ENCODE measurements at places on chromosomes 12 and 14.

DNA sequence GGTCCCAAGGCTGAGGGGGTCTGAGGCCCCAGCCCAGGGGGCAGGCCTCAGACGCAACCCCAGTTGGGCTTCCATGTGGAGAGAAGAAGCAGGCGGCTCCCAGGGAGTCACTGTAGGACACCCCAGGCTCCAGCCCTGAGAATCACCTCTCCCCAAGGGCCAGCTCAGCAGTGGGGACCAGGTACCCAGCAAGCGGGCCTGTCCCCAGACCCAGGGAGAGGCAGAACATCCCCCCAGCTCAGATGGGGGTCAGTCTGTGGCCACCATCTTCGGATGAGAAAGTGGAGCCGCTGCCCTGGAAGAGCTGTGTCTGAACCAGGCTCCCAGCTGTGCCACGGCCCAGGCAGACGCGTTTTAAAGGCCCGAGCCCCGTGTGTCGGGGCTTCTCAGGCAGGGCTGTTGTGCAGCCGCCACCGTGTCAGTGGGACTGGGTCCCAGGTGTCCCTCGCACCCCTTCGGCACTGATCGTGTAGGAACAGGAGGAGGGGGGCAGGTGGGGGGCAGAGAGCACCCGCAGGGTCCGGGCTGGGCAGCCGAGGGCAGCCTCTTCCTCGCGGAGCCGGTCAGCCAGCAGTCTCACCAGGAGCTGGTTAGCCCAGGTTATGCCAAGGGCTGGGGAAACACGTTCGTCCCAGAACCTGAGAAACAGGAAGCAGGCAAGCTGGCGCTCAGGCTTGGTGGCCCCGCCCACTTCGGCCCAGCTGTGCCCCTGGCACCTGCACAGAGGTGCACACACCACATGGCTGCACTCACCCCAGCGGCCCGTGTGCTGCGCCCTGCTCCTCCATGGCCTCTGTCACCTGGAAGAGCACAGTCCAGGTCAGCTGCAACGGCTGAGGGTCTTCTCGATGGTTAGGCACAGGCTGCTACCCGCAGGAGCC is 16.6 kb downstream of the XRCC3 start:
- no peak for DNase-seq

DNA sequence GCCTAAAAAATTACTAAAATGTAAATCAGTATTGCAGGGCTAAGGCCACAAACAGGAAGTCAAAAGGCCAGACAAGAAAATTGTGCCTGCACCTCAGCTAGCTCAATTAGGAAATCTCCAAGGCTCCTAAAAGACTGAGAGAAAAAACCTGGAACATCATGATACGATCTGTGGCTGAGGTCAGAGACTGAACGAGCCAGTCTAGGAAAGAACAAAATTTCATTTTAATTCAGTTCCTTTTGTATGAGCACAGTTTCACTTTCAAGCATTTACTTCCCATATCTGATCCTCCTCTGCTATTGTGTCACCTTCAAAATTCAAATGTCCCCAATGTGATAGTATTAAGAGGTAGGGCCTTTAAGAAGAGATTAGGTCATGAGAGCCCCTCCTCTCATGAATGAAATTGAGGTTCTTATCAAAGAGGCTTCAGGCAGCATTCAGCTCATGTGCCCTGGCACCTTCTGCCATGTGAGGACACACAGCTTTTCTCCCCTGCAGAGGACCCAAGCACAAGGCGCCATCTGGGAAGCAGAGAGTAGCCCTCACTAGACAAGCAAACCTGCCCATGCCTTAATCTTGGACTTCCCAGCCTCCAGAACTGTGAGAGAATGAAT is 14.8 kb downstream of the PRKAB1 start:
- DNase-seq, result no peak

- DNase-seq, result no peak
Measured at GRCh38 chr12:59077575-59078426, 157.5 kb upstream of the LRIG3 start.

GRCh38 chr14:60645126-60645741 is 4.0 kb downstream of the SIX1 start:
- no peak for DNase-seq

DNA sequence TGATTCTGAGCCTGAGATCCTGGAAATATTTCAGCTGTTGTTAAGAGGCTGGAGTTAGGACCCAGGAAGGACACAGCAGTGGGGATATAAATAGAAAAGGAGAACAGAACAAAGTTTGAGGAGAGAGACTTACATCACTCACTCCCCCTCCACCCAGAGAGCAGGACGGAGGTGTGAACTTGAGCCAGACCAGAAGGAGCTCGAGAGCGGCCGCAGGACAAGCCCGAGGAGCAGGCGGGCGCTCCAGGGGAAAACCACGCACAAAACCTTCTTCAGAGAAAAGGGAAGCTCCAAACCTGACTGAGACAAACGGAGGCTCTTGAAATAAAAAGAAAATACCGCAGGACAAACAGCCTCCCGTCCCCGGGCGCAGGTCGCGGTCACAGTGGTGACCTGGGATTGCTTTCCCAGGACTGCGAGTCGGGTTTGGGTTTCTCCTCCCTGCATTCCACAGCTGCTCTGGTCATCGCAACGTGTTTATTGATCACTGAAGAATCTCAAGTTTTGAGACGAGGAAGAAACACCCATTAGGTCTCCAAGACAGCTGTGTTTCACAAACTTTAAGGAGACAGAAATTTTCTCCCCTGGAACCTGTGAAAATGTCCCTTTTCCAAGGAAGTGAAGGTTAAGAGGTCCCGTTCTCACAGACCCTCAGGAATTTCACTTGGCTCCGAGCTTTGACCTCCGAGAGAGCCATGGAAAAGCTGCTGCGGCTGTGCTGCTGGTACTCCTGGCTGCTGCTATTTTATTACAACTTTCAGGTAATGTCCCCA is at the start of gene ADGRD1:
Gene ADGRD1, plus strand, starts transcription at position 137 of the 773 bp plus-strand sequence. Its CDS starts 559 bp downstream, at position 696.
- no peak for DNase-seq

DNA sequence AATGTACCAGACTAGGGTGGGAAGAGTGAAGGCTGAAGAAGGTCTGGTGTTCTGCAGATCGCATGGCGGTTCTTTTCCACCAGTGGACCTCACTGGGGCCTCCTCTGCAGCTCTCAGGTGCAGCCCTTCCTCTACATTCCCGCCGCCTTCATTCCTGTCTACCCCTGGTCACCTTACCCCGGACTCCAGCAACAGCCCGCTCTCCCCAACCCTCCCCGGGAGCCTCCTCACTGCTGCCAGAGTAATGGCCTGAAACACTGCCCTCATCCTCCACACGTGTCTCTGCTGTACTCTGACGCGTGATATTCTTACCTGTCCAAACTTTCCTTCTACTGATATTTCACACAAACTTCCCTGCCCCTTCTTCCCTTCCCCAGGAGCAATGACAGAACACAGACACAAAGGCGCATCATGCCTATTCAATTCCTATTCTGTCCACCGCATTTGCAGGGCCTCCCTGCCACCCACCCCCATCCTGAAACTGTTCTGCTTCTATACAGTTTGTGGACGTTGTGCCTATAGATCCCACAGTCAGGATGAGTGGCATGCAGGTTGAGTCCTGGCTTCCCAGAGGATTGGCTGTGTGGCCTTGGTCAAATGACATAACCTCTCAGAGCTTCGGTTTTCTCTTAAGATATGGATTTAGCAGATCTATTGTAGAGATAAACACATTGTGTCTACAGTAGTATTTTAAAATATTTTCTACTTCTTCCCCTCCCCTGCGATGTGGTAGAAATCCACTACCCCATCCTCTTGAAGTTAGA is 1.7 kb upstream of the NUAK1 start:
- DNase-seq, result no peak

GRCh38 chr12:124684971-124685688 is 117.7 kb upstream of the NCOR2 start:
- DNase-seq, result no peak

- no peak for DNase-seq
Measured at GRCh38 chr14:33732175-33732574, 218.7 kb downstream of the EGLN3 start.

GRCh38 chr14:61215222-61216020 is 65.7 kb downstream of the TMEM30B start:
- no peak for DNase-seq

DNA sequence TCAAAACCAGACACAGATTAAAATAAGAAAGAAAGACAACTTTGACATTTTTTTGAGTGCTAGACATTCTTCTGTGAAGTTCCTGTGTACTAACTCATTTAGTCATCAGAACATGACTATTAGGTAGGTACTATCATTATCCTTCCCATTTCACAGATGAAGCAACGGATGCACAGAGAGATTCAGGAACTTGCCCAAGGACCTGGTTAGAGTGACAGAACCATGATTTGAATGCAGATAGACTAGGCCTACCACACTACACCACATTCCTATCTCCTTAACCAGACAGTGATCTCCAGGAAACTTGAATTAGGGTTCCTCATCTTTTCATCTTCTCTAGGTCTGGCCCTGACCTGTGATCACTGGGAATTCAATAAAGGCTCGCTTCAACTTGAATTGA is 54.4 kb upstream of the MED13L start:
- DNase-seq, result no peak

GRCh38 chr14:67580336-67581171 is 19.5 kb downstream of the PIGH start:
- DNase-seq, result no peak

DNA sequence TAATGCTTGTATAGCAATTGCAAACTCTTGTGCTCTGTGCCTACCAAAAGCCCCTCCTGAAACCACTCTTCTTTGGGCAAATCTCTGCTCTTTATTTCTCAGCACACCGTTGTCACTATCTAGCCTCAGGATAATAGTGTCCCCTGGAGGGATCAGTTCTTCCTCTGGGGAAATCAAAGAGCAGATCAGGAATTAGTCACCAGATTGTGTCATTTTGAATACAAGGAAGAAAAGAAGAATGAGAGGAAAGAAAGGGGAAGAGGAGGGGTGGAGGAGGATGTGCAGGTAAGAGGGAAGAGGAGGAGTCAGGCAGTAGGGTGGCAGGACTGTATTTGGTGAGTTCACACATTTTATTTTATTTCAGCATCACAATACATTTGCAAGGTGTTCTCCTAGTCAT is 256.4 kb downstream of the GRIN2B start:
- peak; percentile 3 for DNase-seq

DNA sequence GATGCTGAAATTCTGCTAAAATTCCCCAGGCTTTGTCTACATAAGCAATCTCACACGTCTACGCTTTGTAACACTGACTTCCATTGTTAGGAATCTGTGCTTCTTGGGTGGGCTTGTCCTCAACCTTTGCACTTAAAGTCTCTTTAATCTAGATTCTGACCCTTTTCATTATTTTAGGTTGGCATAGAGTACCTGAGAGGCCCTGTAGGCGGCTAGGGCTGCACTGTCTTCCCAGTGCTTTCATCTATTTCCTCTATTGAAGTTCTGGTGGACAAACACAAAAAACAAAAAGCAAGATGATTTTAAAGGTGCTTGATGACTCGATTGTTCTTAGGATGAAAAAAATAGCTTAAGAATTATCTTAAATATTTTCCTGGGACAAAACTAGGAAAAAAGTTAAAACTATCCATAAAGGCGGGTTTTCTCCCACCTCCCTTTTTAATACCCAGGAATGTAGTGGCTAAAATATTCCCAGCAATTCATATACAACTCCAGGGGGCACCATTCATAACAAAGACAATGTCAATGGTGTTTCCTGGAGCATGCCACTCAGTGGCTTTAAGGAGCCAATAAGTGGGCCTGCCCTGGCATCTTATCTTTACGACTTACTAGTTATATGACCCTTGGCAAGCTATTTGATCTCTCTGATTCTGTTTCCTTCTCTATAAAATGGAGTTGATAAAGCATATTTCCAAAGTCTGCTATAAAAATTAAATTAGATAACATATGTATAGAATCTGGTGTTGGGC is 197.5 kb downstream of the STXBP6 start:
- DNase-seq, result no peak

DNA sequence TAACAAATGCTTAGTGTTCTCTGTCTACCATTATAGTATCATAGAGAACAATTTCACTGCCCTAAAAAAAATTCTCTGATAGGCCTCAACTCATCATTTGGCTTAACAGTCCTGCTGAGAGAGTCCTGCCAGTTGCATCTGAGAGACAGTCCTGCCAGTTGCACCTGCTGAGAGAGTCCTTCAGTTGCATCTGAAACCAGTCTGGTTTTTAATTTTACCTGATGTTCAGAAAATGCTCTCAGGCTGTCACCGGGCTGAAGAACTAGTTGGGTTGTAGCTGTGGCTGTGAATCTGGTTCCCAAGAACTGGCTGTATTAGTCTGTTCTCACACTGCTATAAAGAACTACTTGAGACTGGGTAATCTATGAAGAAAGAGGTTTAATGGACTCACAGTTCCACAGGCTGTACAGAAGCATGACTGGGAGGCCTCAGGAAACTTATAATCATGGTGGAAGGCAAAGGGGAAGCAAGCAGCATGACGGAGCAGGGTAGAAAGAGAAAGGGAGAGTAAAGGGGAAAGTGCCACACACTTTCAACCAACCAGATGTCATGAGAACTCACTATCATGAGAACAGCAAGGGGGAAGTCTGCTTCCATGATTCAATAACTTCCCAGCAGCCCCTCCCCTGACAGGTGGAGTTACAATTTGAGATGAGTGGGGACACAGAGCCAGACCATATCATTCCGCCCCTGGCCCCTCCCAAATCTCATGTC is 51.6 kb downstream of the PRKCH start:
- no peak for DNase-seq

DNA sequence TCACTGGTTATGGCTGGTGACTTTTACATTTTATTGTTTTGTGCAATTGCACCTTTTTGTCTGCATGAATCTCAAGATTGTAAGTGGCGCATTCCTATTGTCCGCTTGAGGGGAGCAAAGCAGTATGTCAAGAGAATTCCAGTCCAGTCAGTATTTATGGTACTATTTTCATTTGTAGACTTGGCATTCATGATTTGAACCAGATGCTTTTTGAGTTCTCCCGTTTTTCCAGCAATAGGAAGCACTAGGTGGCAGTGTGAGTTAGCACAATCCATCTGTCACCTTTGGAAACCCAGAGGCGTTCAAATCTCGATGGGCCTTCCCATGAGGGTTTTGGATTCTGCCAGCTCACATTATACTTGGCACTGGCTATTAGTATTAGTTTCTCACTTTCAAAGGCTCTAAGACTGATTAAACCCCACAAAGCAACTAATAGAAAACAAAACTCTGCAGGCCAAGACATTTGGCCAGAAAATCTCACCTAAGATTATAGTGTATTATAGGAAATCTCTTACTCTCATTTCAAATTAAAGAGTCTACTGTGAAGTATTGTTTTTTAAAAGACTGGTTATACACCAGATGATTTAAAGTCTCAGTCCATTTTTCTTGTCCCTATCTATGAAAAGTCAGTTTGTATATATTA is 2.2 kb downstream of the DACT1 start:
- DNase-seq, result peak; percentile 27

DNA sequence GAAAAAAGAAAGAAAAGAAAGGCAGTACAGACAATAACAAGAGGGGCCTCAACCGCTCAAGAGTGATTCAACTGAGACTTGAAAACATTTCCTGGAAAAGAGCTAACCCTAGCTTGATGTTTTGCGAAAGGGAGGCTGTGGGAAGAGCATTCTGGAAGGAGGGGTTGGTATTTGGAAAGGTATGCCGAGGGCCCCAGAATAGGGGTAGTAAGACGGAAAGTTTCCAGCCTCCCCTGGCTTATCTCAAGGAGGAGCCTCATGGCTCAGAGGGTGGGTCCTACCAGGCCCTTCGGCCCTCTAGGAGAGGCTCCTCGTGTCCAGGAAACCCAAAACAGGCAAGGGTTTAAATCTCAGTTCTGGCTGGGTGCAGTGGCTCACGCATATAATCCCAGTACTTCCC is 8.4 kb downstream of the RNU4-2 start:
- no peak for DNase-seq

All from T1000 (cell line).